ENCODE measurements at places on chromosomes 4 and X.

- DNase-seq, result no peak
These were observed 344.7 kb downstream of the PABPC4L start for GRCh38 chr4:133856731-133857355.

DNA sequence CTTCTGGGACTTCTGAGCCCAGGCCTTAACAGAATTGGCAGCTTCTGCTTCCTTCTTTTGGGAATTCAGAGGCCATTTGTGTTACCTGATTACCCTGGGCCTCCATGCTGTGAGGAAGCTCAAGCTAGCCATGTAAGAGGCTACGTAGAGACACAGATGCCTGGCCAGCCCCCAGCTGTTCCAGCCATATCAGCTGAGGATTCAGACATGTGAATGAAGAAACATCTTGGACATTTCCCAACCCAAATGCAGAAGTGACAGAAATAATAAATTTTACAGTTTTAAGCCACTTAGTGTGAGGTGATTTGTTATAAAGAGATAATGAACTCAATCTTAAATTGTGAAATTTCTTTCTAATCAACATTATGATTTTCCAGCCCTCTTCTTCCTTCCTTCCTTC, 18.7 kb upstream of the ZNF827 start:
- DNase-seq, result no peak

GRCh38 chr4:8262637-8263322, 6.8 kb upstream of the HTRA3 start:
- DNase-seq, result no peak

DNA sequence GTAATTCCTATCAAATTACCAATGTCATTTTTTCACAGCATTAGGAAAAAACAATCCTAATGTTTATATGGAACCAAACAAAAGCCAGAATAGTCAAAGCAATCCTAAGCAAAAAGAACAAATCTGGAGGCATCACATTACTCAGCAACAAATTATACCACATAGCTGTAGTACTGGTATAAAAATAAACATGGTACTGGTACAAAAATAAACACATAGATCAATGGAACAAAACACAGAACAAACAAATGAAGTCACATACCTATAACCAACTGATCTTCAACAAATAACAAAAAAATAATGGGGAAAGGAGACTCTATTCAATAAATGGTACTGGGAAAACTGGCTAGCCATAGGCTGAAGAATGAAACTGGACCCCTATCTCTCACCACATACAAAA, 37.4 kb downstream of the PPA2 start:
- no peak for DNase-seq

DNA sequence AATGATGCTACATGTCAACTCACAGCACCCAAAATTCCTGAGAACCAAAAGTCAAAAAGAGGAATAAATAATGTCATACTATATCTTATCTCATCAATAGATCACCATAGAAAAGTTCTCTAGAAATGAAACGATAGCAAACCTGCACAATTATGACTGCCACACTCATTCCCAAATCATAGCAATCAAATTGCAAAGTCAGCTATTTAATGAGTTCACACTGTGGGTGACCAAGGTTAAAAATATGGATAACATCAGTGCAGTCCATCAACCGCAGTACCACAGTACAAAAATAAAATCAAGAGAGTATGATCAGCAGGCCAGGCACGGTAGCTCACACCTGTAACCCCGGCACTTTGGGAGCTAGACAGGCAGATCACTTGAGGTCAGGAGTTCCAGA, 62.3 kb downstream of the ATRX start:
- DNase-seq, result no peak

All from NCI-H1105 (cell line).